ENCODE measurements at places on chromosomes 6 and 20.

- DNase-seq: no peak
These were observed 87.2 kb downstream of the BMP7 start for GRCh38 chr20:57179265-57179664.

DNA sequence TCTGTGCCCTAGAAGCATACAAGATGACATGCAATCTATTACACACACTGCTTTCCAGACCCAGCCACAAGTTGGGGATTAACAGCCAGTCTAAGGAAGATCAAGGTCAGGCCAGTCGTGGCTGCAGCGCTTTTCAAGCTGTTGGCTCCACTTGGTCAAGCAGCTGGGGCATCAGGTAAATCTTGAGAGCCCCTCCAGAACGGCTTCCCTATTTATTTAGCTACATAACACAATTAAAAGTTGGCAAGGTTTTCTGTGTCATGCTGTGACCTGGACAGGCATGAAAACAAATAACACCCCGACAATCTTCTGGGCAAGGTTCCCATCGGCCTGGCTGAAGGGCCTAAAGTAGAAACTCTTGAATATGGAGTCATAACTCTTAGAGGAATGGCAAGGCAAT is 524.3 kb downstream of the PRKN start:
- no peak for DNase-seq

- DNase-seq: no peak
These were observed 291.1 kb downstream of the CLIC5 start for GRCh38 chr6:45724511-45724910.

DNA sequence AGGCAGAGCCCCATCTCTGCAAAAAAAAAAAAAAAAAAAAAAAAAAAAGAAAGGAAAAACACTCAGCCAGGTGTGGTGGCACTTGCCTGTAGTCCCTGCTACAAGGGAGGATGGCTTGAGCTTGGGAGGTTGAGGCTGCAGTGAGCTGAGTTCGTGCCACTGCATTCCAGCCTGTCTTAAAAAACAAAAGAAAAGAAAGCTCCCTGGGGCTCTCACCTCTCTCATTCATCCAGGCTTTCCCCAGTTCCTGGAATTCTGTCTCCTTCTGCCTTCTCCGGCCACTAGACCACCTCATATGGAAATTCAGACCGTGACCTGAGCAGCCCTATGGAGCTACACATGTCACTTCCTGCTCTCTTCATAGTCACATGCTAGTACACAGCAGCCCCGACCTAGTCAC is 101.1 kb upstream of the TAB2 start:
- no peak for DNase-seq

GRCh38 chr20:1434571-1435336 is 31.9 kb downstream of the NSFL1C start:
- DNase-seq: no peak

DNA sequence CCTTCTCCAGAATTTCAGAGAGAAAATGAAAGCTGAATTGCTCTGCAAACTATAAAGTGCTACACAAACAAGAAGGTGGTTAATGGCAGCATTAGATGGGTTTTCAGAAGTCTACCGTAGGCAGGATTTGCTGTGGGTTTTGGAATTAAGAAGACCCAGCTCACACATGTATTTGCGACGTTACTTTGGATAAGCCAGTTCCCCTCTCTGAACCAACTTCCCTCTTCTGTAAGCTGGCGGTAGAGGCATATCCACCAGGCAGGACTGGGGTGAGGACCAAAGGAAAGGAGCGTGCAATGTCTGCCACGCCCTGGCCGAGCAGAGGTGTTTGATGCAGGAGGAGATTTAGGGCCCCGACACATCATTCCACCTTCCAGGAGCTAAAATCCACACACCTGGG is 6.9 kb downstream of the RSPO4 start:
- no peak for DNase-seq

DNA sequence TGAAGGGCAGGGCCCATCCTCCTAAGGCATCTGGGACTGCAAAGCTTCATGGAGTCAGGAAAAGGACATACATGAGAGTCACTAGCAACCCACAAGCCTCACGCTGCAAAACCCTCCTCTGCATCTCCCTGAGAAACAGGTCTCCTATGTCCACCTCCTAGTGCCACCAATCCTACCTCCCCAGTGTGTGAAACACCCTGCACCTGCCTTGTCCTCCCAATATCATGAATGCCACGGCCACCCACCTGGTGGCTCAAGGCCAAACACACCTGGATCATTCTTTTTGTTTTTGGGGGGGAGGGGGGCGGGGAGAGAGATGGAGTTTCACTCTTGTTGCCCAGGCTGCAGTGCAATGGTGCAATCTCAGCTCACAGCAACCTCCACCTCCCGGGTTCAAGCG is 90.5 kb downstream of the ZMYND8 start:
- no peak for DNase-seq

All from NCI-H187 (cell line).